Astrocyte (in vitro differentiated cells and primary cell): ENCODE measurements at places on chromosomes 6 and 20. TPM values are rescaled to one million over a fixed set of nuclear protein-coding genes. Genes with fewer than 3 reads are reported as not detected.

SCUBE3 gene
- 8.5 and 10.1 TPM in 2 replicates for total RNA-seq

CLVS2 gene
- total RNA-seq = not detected in 2 replicates

DEFB119 gene
- total RNA-seq = not detected in 2 replicates

SNRPB2 gene
- total RNA-seq = 70.7 and 76.3 TPM in 2 replicates

THBD gene
- total RNA-seq = 14.2 and 22.7 TPM in 2 replicates

MUC22 gene
- 0.05 TPM in 1 of 2 replicates, not detected in the other for total RNA-seq

TP53TG5 gene
- not detected in 2 replicates for total RNA-seq

MOXD1 gene
- total RNA-seq = 3.5 and 4.8 TPM in 2 replicates

RSPO4 gene
- total RNA-seq = 0.34 and 0.99 TPM in 2 replicates

PABPC1L gene
- 48.7 and 50.2 TPM in 2 replicates for total RNA-seq

PGBD1 gene
- total RNA-seq = 7.9 and 8.1 TPM in 2 replicates

TNNC2 gene
- not detected in 2 replicates for total RNA-seq

PLA2G7 gene
- total RNA-seq = 0.43 and 0.48 TPM in 2 replicates

GGTLC1 gene
- not detected in 2 replicates for total RNA-seq

SLC17A3 gene
- not detected in 2 replicates for total RNA-seq

C20orf204 gene
- 0.75 and 0.99 TPM in 2 replicates for total RNA-seq

SIM1 gene
- total RNA-seq = not detected in 2 replicates

RAET1L gene
- total RNA-seq = not detected in 2 replicates
